ENCODE measurements at places on chromosomes 11 and 22.

DNA sequence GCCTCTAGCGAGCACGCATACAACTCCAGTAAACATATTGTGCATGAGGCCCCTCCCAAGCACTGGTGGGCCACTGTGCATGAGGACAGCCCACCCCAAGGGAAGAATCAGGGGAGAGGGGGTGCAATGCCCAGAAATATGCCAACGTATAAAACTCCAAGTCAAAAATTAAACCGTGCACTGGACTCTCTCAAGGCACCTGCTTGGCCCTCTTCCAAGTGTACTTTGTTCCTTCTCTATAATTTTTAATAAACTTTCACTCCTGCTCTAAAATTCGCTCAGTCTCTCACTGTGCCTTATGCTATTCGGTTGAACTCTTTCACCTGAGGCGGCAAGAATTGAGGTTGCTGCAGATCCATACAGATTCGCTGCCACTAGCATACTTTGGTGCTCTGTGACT is 465.3 kb upstream of the TENM4 start:
- DNase-seq, result no peak

GRCh38 chr22:38067761-38068360 is 10.7 kb downstream of the PICK1 start:
- DNase-seq, result no peak

DNA sequence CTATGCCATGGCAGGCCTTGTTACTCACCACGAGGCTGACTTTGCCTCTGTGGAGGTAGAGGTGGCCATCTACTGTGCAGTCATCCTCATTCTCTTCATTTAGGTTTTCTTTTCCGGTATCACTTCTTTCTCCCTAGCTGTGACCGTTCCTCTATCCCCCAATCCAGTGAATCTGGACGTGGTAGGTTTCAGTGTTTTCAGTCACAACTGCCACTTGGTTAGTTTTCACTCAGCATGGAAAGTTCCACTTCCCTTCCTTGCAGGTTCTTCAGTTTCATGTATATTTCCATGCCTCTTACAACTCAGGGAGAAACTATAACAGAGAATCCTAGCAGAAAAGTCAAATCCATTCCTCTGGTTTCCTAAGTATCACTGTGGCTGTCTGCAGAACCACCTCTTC is 1.9 kb downstream of the HPS4 start:
- DNase-seq, result no peak

DNA sequence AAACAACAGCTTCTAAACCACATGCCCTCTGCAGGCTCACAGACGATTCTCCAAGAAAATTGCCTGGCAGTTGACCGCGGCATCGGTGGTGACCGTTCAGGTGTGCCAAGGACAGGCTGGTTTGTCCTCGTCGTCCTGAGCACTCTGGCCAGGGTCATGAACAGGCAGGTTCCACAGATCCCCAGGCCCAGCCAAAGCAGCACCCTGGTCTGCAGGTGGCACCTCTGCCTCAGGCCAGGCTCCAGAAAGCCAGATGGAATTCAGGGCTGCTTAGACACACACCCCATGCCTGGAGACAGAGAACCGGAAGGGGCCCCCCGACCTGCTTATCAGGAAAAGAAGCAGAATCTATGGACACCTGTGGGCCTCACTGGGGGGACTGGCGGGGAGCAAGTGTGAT is 338.7 kb downstream of the BRD1 start:
- DNase-seq, result no peak

GRCh38 chr11:78643676-78644056 is 69.0 kb upstream of the NARS2 start:
- no peak for DNase-seq

GRCh38 chr11:42237701-42238235 is 778.3 kb upstream of the LRRC4C start:
- no peak for DNase-seq

DNA sequence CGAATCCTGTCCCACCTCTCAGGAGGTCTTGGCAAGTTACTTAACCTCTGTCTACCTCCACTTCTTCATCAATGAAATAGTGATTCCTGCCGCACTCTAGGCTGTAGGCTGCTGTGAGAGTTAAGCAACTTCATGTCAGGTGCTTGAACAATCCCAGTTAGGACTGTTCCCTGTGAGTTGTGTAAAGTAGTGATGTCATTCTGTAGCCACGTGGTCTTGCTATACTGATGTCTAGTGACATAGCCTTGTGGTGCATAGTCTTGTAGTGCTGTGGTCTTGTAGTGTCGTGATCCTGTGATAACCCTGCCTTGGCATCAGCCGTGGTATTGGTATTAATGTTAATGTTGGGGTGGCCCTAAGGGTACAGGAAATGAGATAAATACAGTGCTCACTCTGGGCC is 30.3 kb upstream of the PRR5 start:
- no peak for DNase-seq

- DNase-seq, result no peak
Observed at GRCh38 chr11:87020764-87021365, 16.9 kb upstream of the TMEM135 start.

DNA sequence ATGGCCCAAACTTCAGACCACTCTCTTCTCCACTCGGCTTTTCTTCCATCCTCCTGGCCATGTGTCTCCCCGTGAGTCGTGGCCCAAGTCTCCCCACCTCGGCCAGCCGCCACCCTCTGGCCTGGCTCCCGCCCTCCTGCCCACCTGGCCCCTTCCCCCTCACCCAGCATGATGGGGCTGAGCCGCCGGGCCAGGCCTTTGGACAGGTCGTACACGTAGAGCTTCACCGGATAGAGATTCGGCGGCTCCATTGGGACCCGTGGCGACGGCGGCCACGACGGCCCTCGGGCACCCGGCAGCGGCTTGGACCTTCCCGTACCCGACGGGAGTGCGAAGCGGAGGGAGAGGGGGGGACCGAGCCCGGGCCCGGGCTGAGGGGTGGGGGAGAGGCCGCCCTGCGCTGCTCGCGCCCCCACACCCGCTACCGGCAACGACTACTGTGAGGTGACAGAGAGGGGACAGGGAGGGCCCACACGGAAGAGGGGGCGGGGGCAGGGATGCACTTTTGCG is at the start of gene DESI1:
Gene DESI1, minus strand, starts transcription at position 455 of the 510 bp plus-strand sequence. Its CDS starts 204 bp downstream, at position 251.
- DNase-seq, result no peak

GRCh38 chr11:99257131-99257530 is 236.4 kb downstream of the CNTN5 start:
- DNase-seq, result no peak

GRCh38 chr22:38753948-38754750 is 1.6 kb downstream of the SUN2 start:
- no peak for DNase-seq

- DNase-seq, result no peak
Observed at GRCh38 chr11:33405834-33406602, 148.8 kb downstream of the HIPK3 start.

DNA sequence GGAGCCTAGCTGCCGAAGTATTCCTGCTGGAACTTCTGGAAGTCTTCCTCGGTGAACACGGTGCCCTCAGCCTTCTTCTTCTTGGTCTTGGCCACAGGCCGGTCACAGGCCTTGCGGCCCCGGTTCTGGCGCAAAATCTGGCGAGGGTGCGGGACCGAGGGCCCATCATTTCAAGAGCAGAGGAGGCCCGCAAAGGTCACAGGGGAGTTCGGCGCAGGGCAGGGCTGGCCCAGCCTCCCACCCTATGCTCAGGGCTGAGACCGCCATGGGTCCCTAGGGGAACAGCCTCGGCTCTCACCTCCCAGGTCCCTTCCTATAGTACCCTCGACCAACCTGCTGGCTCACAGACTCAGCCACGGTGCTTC is 3.1 kb downstream of the RPS19BP1 start:
- DNase-seq, result no peak

DNA sequence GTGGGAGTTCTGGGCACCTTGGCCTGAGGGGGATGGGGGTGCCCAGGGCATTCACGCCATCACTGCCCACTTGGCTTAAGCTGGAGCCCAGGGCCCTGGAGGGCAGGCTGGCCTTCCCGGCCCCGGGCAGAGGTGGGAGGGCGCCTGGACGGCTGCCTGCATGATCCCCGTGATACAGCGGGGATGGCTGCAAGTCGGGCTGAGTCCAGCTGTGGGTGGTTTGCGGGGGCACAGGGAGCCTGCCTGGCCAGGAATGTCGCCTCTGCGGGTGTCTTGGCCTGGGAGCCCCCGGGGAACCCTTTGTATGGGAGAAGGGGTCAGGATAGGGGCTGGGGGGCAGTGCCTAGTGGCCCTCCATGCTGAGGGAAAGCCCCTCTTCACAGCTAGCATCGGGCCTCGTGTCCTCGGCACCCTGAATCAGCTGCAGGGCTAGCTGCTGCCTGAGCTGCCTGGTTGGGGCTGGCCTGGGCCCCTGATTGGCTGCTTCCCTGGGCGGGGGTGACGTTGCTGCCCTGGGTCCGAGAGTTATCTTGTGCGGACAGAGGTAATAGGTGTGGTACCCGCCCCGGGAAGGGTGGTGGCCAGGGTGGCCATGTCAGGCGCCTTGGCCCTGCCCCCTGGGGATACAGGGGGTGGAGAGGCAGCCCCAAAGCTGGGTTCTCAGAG is 8.3 kb downstream of the BRSK2 start:
- no peak for DNase-seq

- DNase-seq, result no peak
Observed at GRCh38 chr11:62548545-62549335, 2.1 kb upstream of the AHNAK start.

DNA sequence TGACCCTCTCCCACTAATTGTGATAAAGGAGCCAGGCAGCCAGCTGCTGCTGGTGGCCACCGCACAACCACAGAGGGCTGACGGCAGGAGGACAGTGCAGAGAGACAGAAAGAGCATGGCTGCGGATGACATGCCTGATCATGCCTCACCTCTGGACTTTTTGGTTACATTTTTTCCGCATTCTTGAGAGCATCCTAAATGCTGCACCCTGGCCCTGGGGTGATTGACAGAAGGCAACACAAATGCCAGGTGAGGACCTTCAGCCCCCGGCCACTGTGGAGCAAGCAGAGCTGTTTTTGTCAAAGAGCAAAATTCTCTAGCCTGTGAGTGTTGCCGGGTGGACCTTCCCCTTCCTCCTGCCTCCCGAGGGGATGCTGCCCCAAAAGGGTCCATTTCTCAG is 78.5 kb downstream of the RPS6KA4 start:
- DNase-seq, result no peak

- DNase-seq, result no peak
Observed at GRCh38 chr22:31841078-31841827, 87.4 kb downstream of the DEPDC5 start.

Data from H54 (cell line).